Activated CD4-positive, alpha-beta memory T cell treated with anti-CD3 and anti-CD28 coated beads, Interleukin-2, amount 10 ng/mL, durations not matched to agents 7 days and 5 days (primary cell): ENCODE measurements at places on chromosomes 3 and 15. TPM values are rescaled to one million over a fixed set of nuclear protein-coding genes. Genes with fewer than 3 reads are reported as not detected.

The SLC28A2 gene
- total RNA-seq, result not detected

The TMOD2 gene
- 6.5 TPM for total RNA-seq

The POLQ gene
- 27.9 TPM for total RNA-seq

The SLC12A1 gene
- not detected for total RNA-seq

The GOLGA6D gene
- not detected for total RNA-seq

The NR2E3 gene
- not detected for total RNA-seq

The CCDC39 gene
- total RNA-seq, result not detected

The APBA2 gene
- 0.81 TPM for total RNA-seq

GRCh38 chr3:140505876-140506275 lies 172.0 kb upstream of the TRIM42 start:
- DNase-seq, result no peak

DNA sequence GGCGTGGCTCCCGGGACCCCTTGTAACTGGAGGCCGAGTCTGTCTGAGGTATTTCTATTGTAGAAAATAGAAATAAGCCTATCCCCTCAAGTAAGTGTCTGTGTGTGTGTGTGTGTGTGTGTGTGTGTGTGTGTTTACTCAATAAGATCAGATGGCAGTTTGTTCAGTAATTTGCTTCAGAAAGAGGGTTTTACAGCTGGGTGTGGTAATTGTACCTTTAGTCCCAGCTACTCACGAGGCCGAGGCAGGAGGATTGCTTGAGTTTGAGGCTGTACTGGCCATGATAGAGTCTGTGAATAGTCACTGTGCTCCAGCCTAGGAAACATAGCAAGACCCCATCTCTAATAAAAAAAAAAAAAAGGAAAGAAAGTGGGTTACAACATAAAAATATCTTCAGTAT lies 8.7 kb downstream of the SPINT1 start:
- no peak for DNase-seq

GRCh38 chr15:98657721-98658120 lies 9.4 kb downstream of the IGF1R start:
- DNase-seq, result no peak

- DNase-seq, result no peak
Observed at GRCh38 chr3:147620906-147621305, 211.7 kb downstream of the ZIC1 start.

GRCh38 chr3:125594125-125594524 lies 1.2 kb downstream of the OSBPL11 start:
- no peak for DNase-seq

GRCh38 chr3:161630794-161631193 lies 134.2 kb downstream of the OTOL1 start:
- DNase-seq, result no peak

GRCh38 chr3:192212979-192213378 lies 514.4 kb downstream of the FGF12 start:
- no peak for DNase-seq

DNA sequence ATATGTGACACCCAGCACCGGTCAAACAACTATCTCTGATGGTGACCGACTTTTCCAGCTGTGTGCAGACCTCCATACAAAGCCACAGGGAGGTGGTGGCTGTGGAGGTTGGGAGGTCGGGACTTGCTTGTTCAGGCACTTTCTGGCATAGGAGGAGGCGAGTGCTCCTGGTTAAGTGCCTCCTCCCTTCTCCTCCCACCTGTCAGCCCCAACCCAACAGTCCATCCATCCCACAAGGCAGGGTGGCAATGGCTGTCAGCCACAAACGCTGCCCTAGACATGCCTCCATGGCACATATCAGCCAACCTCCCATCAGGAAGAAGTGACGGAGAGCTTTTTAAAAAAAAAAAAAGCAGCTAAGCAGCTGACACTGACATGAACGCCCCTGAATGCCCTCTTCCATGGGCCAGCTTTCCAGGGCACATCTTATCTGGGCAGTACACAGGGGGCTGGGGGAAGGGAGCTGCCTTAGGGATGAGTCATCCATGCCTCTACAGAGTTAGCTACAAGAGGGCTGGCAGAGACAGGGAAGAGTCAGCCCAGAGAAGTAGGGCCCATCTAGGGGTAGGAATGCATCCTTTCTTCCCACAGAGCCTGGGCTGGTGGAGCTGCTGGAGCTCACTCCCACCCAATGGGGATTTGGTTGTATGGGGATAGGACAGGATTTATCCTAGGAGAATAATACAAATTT lies 41.2 kb downstream of the CCDC12 start:
- no peak for DNase-seq

DNA sequence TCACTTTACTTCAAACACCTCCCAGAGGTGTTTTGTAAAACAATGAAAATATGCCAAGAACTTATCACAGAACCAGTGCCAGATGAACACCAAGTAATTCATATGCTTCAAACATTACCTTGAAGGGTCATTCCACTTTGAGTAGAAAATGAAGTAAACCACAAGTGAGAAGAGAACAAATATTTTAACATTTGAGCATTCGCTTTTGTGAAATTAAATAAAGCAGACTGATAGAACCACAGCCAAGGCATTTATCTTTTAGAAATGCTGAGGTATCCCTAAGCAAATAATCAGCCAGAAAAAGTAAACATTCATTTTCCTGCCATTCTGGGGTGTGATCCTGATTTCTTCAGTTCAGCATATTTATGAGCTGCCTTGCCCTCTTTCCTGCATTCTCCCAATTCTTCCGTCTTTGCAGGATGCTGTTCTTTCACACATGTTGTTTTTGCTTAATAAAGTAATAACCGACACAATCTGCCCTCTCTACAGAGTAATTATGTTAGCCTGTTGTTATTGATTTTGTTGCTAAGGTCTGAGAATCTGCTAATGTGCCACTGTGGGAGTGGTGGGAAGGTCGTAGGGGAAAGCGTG lies 235.6 kb upstream of the TGFBR2 start:
- DNase-seq, result no peak

DNA sequence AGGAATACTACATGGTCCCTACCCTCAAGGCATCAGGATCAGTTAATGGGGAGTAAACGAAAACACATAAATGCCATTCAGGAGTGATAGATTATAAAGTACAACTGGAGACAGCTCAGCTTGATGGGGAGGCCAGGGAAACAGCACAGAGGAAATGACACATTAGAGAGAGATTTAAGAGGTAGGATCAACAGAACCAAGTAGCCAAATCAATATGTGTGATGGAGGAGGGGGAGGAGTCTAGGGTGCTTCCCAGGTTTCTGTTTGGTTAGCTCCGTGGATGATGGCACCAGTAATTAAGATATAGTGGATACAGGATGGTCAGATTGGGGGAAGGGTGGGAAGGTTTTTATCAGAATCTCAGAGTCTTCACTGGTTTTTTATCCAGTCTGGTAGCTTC lies 229.5 kb upstream of the ROPN1 start:
- DNase-seq, result no peak
